ENCODE measurements at places on chromosomes 11 and 22.

DNA sequence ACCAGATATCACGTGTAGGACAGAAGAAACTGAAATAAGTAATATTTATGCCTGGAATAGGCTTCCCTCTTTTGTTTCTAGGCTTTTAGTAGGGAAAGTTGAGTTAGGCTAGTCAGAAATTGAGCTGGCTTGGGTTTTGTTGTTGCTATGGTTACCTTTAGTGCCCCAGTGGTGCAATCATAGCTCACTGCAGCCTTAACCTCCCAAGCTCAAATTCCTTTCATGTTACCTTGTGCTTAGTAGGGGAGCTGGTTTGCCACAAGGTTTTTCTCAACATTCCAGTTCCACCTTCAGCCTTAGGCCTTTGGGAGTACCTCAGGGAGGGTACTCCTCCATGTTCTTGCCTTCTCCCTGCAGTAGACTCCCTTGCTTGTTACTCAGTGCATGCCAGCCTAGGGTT, 69.1 kb upstream of the SUSD2 start:
- ATAC-seq: no peak

DNA sequence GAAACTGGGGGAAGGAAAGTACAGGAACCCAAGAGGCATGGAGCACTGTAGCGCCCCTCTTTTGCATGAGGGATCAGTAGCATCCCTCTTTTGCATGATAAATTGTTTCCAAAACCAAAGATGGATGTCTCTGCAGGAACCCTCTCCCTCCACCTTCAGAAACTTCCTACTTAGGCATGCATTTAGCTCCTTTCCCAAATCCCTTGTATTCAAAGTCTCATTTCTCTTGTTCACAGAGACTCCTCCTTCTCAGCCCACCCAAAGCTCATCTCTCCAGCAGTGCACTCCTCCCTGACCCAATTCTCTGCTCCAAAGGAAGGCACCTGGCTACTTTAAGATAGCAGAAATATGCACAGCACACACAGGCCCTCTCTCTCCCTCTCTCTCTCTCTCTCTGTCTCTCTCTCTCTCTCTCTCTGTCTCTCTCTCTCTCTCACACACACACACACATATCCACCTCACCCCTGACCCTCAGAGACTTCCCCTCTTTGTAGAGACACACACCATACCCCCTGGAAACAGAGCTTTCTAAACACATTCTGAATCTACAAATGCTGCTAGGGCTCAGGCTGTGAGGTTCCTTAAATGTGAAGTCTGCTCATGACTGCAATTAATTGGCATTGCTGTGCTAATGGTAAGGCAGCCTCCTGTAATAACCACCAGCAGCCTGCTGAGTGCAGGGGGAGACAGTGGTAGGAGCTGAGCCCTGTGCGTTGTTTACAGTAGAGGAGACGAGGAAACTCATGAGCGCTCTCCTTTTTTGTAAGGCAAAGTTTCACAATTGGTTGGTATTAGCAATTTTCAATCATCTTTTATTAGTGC, 519.6 kb downstream of the NTM start:
- ATAC-seq: peak; percentile 24

GRCh38 chr22:32913557-32913956, 112.1 kb downstream of the TIMP3 start:
- ATAC-seq: no peak

- peak; percentile 77 for ATAC-seq
Measured at GRCh38 chr11:10351765-10352641, 47.1 kb downstream of the ADM start.

DNA sequence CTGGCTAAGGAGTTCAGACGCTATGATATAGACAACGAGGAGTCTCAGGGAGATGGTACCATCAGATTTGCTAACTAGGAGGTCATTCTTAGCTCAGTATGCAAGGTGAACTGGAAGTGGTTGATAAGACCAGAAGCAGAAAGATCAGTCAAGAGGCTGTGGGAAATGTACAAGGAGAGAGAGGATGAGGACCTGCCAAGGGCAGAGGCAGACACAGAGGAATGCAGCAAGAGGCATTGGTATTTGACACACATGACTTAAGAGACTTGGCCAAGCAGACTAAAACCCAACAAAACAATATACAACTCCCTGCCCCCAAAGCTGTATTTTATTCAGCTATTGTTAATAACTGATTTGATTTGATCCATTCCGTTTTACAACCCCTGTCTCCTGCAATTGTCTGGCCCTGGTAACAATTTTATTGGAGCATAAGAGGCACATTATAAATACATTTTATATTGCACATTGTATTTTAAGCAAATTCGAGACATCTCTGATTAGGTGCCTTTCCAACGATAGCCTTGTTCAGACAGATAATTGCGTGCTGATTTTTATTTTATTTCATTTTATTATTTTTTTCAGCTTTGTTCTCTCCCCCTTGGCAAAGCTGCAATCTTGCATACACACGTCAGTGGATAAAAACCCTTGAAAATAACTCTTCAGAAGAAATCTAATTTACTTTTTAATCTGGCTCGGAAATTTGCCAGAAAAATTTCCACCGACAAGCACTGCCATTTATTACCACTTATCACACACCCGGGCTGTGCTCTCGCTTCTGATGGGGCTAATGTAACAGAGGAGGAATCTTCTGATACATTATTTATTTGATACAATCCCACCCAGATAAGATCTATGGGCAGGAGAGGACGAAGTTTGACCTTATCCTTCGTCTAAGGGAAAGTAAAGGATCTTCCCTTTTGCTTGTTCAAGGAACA, 237.8 kb downstream of the NXPE2 start:
- no peak for ATAC-seq

DNA sequence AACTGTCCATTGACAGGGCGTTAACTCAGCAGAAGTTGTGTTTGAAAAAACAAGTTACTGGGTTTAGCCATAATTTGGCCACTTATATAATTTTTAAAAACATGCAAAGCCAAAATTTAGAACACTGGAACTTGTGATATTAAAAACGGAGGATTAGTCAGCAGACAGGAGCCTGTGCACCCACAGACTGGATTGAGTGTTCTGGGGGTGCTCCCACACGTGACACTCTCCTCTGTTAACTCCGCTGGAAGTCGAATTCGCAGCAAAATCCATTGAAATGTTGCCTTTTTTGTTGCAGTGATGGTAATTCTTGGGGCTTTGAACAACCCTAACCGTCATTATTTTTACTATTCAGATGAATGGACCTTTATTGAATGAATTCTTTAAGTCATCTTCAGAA, 269.8 kb downstream of the DDX10 start:
- ATAC-seq: no peak
